ENCODE measurements at places on chromosomes 5 and 9. TPM values are rescaled to one million over a fixed set of nuclear protein-coding genes. Genes with fewer than 3 reads are reported as not detected.

- no peaks in the 10 kb centered on the region for H3K36me3 ChIP-seq
- peak; percentile 7 for DNase-seq
- no peak overlapping the region for H3K4me3 ChIP-seq
- H3K27ac ChIP-seq = no peak overlapping the region
- H3K4me1 ChIP-seq = no peaks in the 10 kb centered on the region
Observed at GRCh38 chr5:50958852-50959457, 292.5 kb downstream of the PARP8 start.

DNA sequence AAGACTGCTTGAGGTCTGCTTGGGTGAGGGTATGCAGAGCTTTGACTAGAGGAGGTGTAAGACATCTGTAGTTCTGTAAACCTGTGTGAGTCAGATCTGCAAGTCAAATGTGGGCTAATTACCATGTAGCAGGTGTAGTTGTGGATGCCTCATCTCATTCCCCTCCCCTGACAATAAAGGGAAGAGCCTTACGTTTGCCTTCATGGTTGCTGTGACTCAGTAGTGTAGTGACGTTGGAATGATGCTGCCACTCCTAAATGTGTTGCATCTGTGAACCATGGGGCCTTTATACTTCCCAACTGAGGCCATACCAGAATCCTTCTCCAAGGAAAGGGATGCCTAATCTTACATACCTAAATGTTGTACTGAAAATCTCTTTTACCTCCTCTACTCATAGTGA, 26.0 kb downstream of the PRDM6 start:
- no peaks in the 10 kb centered on the region for H3K4me1 ChIP-seq
- H3K36me3 ChIP-seq = no peaks in the 10 kb centered on the region
- DNase-seq = no peak

DNA sequence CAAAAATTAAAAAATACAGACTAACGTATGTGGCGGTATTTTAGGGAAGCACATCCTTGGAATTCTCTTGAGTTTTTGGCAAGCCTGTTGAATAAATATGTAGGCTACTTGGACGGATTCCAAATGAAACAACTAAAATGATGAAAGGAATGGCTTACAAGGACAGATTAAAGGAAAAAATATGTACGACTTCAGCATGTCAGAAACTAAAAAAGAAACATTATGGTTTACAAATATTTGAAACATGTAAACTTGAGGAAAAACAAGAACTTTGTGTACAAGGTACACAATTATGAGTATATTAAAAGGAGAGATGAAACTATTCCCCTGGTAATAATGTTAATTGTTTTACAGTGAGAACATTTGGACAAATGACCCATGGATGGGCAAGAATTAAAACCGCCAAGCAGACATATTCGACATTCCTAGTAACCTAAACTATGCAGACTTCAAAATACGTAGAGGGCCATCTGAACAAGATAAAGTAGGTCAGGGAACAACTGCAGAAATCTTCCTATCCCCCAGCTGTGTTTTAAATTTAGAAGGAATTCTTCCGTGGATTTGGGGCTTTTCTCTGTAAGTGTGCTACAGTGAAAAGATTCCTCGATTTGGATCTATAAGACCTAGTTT, 12.5 kb downstream of the EDIL3 start:
- no peak overlapping the region for H3K27ac ChIP-seq
- no peaks in the 10 kb centered on the region for H3K4me1 ChIP-seq
- H3K4me3 ChIP-seq = no peak overlapping the region

- peak; percentile 57 for DNase-seq
- no peak overlapping the region for H3K27ac ChIP-seq
- H3K27me3 ChIP-seq = no peaks in the 10 kb centered on the region
- no peak overlapping the region for H3K4me3 ChIP-seq
- H3K4me1 ChIP-seq = peaks cover 4% of the 10 kb centered on the region
- no peaks in the 10 kb centered on the region for H3K36me3 ChIP-seq
Observed at GRCh38 chr5:146048994-146049703, 56.2 kb downstream of the PLAC8L1 start.

GRCh38 chr5:79602889-79603288, 9.4 kb upstream of the TENT2 start:
- H3K4me1 ChIP-seq = no peaks in the 10 kb centered on the region
- DNase-seq = no peak
- H3K27me3 ChIP-seq = no peaks in the 10 kb centered on the region
- H3K36me3 ChIP-seq = no peaks in the 10 kb centered on the region

- H3K27me3 ChIP-seq = no peaks in the 10 kb centered on the region
- H3K4me1 ChIP-seq = no peaks in the 10 kb centered on the region
- no peaks in the 10 kb centered on the region for H3K36me3 ChIP-seq
- no peak overlapping the region for H3K27ac ChIP-seq
- H3K4me3 ChIP-seq = no peak overlapping the region
Observed at GRCh38 chr9:109450346-109450745, 47.8 kb downstream of the PTPN3 start.

The DEPDC1B gene
- total RNA-seq = 0.32 TPM

The MAMDC4 gene
- total RNA-seq = 17.7 TPM

GRCh38 chr5:160660132-160660531, 191.9 kb downstream of the ATP10B start:
- H3K4me3 ChIP-seq = no peak overlapping the region
- DNase-seq = no peak
- no peaks in the 10 kb centered on the region for H3K4me1 ChIP-seq
- no peak overlapping the region for H3K27ac ChIP-seq
- no peaks in the 10 kb centered on the region for H3K36me3 ChIP-seq
- H3K27me3 ChIP-seq = no peaks in the 10 kb centered on the region

GRCh38 chr5:33929925-33930690, 6.1 kb upstream of the RXFP3 start:
- no peak overlapping the region for H3K27ac ChIP-seq
- H3K36me3 ChIP-seq = no peaks in the 10 kb centered on the region

The SLCO4C1 gene
- total RNA-seq = 0.14 TPM

The RMRP gene
- 1,879 TPM for total RNA-seq

GRCh38 chr9:20250791-20251190, 371.5 kb downstream of the MLLT3 start:
- DNase-seq = no peak
- no peak overlapping the region for H3K4me3 ChIP-seq
- no peaks in the 10 kb centered on the region for H3K27me3 ChIP-seq
- H3K36me3 ChIP-seq = no peaks in the 10 kb centered on the region

DNA sequence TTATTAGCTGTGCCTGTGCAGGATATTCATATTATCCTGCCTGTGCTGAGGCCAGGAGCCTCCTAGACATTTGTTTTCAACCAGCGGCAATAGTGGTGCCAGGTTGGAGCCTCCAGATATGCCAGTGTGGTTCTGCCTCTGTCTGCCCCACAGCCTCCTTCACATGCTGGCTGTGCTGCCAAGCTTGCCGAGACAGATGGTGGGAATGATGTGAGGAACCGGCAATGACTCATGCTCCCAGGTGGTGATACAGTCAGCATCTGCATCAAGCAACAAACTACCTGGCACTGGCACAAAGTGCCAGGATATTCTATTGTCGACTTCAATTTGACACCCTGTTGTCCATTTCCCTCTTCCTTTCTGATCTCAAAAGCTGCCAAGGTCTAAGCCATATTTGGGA, 285.7 kb downstream of the CHSY3 start:
- H3K4me1 ChIP-seq = no peaks in the 10 kb centered on the region
- no peaks in the 10 kb centered on the region for H3K27me3 ChIP-seq
- no peak overlapping the region for H3K27ac ChIP-seq

DNA sequence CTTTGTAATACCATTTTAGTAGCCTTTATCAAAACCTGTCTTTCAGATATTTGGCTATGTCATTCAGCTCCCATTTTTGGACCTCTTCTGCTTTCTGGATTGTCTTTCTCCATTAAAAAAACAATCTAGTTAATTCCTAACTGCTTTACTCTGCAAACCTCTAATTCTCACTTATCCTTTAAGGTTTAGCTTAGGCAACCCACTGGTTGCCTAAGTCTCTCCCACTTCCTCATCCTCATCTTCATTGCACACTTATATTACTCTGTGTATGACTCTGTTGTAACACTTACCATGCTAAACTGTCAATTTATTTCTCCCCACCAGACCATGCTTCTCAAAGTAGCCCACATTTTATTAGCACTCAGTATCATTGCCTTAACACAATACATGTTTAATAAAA, 205.0 kb upstream of the DMRTA1 start:
- H3K4me3 ChIP-seq = no peak overlapping the region
- H3K36me3 ChIP-seq = no peaks in the 10 kb centered on the region
- H3K27ac ChIP-seq = no peak overlapping the region
- no peaks in the 10 kb centered on the region for H3K4me1 ChIP-seq

- no peak overlapping the region for H3K27ac ChIP-seq
- H3K4me1 ChIP-seq = no peaks in the 10 kb centered on the region
- no peak overlapping the region for H3K4me3 ChIP-seq
- no peaks in the 10 kb centered on the region for H3K27me3 ChIP-seq
Observed at GRCh38 chr5:116923344-116923743, 348.7 kb upstream of the SEMA6A start.

The ETF1 gene
- total RNA-seq = 58.0 TPM

DNA sequence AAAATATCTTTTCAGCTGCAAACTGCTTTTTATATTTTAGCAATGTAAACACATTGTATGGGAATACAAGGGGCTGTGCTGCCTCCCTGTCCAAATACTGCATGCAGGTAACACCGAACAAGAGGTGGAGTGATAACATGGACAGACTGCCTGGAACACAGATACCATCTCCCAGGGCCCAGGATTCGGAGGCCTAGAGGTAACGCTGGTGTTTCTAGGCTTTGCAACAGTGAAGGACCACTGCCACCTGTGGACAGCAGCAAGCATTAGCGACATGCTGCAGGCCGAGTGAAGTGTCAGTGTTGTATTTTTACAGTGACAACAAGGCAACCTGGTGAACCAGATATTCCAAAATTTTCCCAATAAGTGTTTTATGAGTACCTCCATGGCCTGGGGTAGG, 379.1 kb downstream of the DMRT2 start:
- H3K36me3 ChIP-seq = no peaks in the 10 kb centered on the region
- H3K27me3 ChIP-seq = no peaks in the 10 kb centered on the region
- no peak overlapping the region for H3K27ac ChIP-seq
- no peaks in the 10 kb centered on the region for H3K4me1 ChIP-seq

DNA sequence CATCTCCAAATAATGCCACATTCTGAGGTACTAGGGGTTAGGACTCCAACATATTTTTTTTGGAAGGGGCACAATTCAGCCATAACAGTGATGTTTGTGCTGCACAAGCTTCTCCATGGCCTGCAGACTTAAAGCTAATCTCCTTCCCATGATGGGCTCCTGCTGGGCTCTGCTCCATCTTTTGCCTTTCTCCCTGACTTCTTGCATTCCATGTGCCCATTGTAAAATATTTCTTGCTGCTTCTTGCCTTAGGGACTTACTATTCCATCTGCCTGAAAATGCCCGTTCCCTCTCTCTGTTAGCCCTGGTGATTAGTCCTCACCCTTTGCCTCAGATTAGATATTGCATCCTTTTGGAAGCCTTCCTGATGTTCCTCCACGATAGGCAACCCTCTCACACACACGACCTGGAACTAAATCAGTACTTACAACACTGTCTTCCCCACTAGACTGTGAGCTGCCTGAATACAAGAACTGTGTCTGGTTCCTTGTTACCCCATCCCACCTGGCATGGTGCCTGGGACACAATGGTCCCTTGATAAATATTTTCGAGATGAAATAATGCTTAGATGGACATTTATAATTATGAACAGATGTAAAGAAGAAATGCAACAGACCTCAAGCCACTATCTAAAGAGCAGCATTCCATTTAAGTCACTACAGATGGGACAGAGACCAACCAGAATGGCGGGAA, 33.5 kb downstream of the OR1J1 start:
- H3K27ac ChIP-seq = no peak overlapping the region
- DNase-seq = no peak
- H3K4me3 ChIP-seq = no peak overlapping the region
- H3K36me3 ChIP-seq = no peaks in the 10 kb centered on the region
- no peaks in the 10 kb centered on the region for H3K27me3 ChIP-seq
- no peaks in the 10 kb centered on the region for H3K4me1 ChIP-seq

The CCDC171 gene
- total RNA-seq = 7.6 TPM

The SPARC gene
- total RNA-seq = 101 TPM

The BARHL1 gene
- not detected for total RNA-seq

DNA sequence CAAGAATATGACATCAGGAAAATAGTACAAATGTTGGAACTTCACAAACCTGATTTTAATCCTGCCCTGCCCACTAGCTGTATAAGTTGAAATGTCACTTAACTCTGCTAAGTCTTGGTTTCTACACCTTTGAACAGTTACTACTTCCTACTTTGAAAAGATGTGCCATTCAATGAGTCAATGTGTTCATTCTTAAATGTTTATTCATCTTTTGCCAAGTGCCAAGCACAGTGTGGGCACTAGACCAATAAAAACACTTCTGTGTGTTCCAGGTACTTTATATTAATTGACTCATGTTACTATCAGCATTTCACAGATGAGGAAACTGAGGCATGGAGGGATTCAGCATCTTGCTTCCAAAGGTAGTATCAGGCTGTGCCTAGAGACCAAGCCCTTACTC, 12.8 kb downstream of the PDCL start:
- H3K4me3 ChIP-seq = no peak overlapping the region
- H3K27me3 ChIP-seq = no peaks in the 10 kb centered on the region
- no peak for DNase-seq
- no peak overlapping the region for H3K27ac ChIP-seq
- no peaks in the 10 kb centered on the region for H3K36me3 ChIP-seq

The ALDOB gene
- total RNA-seq = not detected

DNA sequence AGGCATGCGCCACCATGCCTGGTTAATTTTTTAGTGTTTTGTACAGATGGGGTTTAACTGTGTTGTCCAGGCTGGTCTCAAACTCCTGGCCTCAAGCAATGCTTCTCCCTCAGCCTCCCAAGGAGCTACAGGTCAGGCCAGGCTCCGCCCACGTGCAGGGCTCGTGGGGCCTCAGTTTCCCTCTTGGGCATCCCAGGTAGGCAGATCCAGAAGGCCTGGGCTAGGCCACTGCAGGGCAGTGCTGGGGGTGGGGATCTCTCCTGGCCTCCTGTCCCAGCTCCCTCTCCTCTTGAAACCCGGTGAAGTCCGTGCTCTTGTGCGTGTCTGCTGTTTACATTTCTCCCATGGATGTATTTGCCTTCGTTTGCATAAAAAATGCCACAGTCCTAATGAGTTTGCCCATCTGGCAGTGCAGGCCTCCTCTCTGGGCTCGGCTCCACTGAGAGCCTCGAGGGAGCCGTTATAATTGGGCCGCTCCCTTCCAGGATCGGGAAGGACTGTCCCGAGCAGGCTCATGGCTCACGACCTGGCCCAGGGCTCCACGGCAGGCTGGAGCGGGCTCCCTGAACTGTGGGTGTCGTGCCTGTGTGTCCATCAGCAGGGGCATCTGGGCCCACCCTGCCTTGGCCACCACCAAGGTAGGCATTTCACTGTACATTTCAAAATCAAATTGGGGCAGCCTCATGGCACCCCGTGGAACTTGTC, 52.6 kb upstream of the RUFY1 start:
- H3K27me3 ChIP-seq = no peaks in the 10 kb centered on the region
- H3K4me3 ChIP-seq = no peak overlapping the region
- no peak for DNase-seq
- H3K27ac ChIP-seq = no peak overlapping the region
- no peaks in the 10 kb centered on the region for H3K36me3 ChIP-seq
- no peaks in the 10 kb centered on the region for H3K4me1 ChIP-seq

- H3K4me1 ChIP-seq = peaks cover 5% of the 10 kb centered on the region
- H3K27ac ChIP-seq = peak overlapping the region; percentile 70
- no peak overlapping the region for H3K4me3 ChIP-seq
- DNase-seq = no peak
- H3K27me3 ChIP-seq = no peaks in the 10 kb centered on the region
Observed at GRCh38 chr5:180820788-180821321, 18.2 kb upstream of the MGAT1 start.

GRCh38 chr5:150789450-150789849, 10.9 kb downstream of the SMIM3 start:
- H3K4me1 ChIP-seq = no peaks in the 10 kb centered on the region
- no peaks in the 10 kb centered on the region for H3K36me3 ChIP-seq
- no peak for DNase-seq
